ENCODE measurements at places on chromosomes 1 and 21.

- DNase-seq: no peak
These were observed 271.0 kb downstream of the DSCAM start for GRCh38 chr21:40575976-40576375.

DNA sequence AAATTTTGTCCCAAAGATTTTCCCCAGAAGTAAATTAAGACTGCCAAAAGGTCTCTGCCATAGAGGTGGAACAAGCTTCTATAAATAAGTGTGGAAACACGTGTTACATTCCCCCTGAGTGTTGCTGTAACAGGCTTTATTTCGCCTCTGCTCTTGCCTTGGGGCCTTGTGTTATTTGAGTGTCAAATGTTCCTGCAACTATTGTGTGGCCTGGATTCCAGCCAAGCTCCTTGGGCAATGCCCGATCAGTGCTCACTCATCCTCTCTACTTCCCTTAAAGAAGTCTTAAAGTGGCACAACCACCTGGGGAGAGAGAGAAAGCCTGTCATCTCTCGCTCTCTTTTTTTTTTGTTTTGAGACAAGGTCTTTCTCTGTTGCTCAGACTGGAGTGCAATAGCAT, 156.7 kb downstream of the NR5A2 start:
- DNase-seq: no peak

DNA sequence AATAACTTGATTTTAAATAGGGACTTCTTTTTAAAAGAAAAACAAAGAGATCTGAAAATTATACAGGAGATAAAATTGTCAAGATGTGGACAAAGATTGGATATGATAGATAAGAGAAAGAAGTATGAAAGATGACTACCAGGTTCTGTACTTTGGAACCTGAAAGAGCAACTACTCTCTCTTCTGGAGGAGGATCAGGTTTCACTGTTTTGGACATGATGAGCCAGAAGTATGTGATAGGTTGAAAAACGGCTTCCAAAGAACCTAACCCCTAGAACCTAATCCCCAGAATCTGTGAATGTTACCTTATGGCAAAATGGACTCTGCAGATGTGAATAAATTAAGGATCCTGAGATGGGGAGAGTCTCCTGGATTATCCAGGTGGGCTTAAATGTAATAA, 26.2 kb downstream of the RSBN1 start:
- no peak for DNase-seq

DNA sequence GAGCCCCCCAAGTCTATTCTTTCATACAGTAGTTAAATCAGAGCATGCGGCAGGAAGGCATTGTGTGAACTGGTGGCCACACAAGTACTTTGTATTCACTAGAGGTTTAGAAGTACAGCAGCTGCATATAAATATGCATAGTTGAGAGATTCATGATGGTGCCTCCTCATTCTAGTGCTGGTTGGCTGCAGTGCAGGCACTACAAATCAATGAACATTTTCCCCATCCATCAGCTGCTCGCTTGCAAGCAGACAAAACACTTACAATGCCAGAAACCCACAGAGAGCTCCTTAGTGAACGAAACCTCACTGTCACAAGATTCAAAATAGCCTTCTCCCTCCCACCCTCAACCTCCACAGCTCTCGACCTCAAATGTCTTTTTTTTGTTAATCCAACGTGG, 726.2 kb downstream of the USP25 start:
- no peak for DNase-seq

DNA sequence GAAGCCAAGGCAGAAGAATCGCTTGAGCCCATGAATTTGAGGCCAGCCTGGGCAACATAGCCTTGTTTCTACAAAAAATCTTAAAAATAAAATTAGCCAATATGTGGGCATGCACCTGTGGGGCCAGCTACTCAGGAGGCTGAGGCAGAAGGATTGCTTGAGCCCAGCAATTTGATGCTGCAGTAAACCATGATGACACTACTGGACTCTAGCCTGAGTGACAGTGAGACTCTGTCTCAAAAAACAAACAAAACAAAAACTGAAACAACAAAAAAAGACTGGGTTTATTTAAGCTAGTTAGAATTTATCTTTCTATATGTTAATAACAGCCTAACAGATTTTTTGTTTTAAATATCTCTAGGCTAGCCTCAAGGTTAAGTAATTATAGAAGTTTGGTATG, 57.4 kb downstream of the SLC35A3 start:
- no peak for DNase-seq

- no peak for DNase-seq
These were observed 100.7 kb upstream of the SLC25A33 start for GRCh38 chr1:9438431-9439073.

DNA sequence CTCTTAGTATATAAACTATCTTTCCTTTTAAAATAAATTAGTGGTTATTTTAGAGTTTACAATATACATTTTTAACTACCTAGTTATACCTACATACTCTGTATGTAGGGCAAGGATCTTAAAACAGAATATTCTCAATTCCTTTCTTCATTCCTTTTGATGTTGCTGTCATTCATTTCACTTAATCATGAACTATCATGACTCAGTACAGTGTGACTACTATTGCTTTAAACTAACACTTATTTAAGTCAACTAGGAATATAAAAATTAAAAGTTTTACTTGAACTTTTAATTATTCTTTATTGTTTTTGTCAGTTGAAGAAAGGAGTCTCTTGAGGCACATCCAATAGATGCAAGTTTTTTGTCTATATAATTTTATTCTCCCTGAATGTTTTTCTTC, 726.4 kb downstream of the BRINP3 start:
- no peak for DNase-seq

GRCh38 chr1:171472183-171472647, 13.1 kb upstream of the PRRC2C start:
- no peak for DNase-seq

DNA sequence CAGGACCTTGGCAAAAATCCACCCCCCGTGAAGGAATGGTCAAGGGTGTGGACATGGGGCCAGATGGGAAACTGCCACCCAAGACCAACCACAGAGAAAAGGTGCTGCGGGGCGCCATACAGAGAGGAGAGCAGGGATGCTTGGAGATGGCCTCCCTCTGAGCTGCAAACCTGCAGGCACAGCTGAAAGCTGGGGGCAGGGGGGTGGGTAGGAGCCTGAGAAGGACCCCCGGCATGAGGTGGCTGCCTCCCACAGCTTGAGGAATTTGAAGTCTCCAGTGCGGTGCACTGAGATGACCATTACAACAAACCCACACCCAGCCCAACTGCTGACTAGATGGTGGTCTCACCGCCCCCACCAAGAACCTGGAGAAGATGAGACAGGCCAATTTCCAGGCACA, 84.8 kb downstream of the WDR4 start:
- DNase-seq: no peak

GRCh38 chr1:43294761-43295160, 6.0 kb upstream of the TIE1 start:
- no peak for DNase-seq

Data from activated naive CD4-positive, alpha-beta T cell (primary cell).